CD4-positive, alpha-beta T cell treated with Interleukin-4 for 1 hour (primary cell): ENCODE measurements at places on chromosomes 6 and 20.

- no peak for DNase-seq
Observed at GRCh38 chr6:90459225-90459758, 127.6 kb downstream of the MAP3K7 start.

DNA sequence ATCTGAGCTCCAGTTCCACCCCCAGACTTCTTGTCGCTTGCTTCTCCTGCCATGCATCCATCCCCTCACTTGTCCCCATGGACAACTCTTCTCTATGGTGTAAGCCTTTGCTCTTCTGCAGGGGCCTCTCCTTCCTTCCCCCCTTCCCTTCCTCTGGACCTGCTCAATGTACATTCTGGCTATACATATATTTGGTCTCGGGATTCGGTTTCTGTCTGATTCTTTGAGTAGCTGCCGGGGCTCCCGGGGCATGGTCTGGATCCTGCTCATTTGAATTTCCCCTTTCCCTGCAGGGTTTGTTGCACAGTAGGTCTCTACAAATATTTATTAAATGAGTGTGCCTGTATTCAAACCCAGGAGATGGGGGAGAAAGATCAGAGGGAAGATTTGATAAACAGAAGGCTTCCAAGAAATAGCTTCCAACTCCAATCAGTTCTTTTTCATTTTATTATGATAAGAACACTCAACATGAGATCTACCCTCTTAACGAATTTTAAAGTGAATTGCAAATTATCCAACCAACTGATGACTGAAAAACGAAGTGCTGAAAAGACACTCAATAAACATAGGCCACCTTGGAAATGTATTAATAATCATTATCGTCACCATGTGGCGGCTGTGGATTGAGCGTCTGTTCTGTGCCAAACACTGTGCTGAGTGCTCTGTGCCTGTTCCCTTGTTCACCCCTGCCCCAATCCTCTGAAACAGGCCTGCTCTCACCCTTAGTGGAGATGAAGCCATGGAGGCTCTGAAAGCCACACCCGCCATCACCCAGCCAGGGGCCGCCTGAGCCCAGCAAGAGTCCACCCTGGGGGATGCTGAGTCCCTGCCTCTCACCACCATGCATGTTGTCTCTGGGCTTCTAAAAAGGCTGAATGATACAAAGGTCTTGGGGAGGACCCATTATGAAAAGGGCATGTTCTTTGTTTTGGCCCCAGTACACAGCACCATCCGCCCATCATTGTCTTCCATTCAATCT lies 34.3 kb upstream of the APCDD1L start:
- DNase-seq = no peak

DNA sequence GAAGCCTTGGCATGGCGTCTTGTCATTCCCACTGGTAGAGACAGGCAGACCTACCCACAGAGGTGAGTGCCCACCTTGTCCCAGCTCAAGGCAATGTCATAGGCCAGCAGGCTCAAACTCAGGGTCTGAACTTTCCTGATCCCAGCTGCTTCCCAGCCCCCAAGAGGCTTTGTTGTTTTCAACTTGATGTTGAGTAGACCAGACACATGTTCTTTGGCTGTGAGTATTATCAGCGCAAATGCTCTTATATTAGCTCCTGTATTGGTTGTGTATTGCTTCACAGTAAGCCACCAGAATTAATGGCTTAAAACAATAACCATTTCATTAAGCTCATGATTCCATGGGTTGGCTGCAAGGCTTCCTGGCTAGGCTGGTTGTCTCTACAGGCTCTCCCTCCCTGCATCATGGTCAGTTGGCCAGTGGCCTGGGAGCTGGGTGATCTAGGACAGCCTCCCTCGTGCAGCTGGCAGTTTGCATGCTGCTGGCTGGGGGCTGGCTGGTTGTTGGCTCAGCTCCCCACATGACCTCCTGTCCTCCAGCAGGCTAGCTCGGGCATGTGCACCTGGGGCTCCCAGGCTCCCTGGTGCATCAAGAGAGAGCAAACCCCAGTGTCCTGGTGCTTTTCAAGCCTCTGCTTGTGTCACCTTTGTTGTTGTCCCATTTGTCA lies 21.6 kb downstream of the TOX2 start:
- no peak for DNase-seq

- no peak for DNase-seq
Observed at GRCh38 chr20:32190616-32191415, 16.7 kb downstream of the PLAGL2 start.

- DNase-seq = peak; percentile 31
Observed at GRCh38 chr20:45629496-45630100, at the start of gene WFDC10A. TSS of gene WFDC10A (plus strand) at chr20:45629739. CDS start at chr20:45629814, 75 bp downstream.

GRCh38 chr20:58467572-58468527 lies 47.3 kb downstream of the APCDD1L start:
- DNase-seq = no peak

DNA sequence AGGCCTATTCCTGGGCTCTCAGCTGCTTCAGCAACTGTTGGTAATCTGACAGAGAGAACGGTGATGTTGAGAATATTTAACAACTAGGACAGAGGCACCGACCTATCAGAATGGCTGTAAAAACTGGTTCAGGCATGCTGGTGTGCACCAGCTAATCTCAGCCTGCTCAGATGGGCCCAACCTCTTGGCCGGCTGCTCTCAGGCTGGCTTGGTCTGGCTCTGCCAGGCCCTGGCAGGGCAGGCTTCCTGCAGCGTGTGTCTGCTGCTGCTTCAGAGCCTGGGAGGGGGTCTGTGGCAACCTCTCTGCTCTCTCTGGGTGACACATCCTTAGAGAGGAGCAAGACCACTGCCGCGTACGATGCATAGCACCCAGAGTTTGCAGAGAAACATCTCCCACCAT lies 4.8 kb downstream of the SLC2A12 start:
- DNase-seq = no peak

DNA sequence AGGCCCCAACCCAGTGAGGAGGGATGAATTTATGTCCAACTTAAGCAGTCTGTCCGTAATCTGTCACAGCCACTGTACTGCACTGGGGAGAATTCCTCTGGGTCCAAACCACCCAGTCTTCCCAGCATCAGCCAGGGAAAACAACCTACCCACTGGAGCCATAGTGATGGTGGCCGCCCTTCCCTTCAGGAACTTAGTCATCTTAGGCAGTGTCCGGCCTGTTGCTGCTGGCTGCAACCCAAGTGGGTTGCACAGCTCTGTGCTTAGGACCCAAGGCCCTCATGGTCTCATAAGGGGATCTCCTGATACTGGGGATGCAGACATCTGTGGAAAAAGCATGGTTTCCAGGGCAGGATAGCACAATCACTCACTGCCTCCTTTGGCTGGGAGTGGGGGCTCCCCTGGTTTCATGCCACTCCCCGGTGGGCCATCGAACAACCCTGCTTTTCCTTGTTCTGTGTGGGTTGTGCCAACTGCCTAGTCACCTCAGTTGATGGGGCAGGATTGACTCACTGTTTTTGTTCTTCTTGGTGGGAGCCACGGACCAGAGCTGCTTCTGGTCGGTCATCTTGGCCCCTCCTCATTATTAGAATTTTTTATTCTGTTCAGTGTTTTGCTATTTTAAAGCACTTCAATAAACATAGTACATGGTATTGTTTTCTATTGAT lies 591.9 kb downstream of the DOK5 start:
- DNase-seq = no peak

- no peak for DNase-seq
Observed at GRCh38 chr20:48844996-48845395, 17.2 kb upstream of the PREX1 start.

DNA sequence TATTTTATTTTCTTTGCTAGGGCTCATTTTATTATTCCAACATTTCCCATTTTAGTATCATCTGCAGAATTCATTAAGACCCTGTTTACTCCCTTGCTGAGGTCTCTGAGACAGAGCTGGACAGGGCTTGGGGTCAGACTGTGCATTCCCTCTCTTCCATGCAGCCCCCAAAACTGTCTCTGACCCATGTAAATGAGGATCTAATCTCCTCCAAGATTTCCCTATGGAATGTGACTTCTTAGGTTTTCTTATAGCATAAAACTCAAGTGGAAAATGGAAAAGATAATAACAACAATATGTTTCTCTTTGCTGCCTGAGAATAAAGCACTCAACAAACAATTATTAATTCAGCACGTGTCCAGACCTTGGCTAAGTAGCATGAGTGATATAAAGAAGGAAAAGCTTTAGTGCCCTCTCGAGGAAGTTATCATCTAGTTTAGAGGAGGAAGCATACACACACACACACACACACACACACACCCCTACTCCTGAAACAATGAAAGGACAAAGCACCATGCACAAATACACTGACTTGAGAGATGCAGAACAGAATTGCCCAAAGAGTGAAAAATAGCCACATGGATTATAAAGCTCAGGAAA lies 815.5 kb downstream of the BCKDHB start:
- no peak for DNase-seq

DNA sequence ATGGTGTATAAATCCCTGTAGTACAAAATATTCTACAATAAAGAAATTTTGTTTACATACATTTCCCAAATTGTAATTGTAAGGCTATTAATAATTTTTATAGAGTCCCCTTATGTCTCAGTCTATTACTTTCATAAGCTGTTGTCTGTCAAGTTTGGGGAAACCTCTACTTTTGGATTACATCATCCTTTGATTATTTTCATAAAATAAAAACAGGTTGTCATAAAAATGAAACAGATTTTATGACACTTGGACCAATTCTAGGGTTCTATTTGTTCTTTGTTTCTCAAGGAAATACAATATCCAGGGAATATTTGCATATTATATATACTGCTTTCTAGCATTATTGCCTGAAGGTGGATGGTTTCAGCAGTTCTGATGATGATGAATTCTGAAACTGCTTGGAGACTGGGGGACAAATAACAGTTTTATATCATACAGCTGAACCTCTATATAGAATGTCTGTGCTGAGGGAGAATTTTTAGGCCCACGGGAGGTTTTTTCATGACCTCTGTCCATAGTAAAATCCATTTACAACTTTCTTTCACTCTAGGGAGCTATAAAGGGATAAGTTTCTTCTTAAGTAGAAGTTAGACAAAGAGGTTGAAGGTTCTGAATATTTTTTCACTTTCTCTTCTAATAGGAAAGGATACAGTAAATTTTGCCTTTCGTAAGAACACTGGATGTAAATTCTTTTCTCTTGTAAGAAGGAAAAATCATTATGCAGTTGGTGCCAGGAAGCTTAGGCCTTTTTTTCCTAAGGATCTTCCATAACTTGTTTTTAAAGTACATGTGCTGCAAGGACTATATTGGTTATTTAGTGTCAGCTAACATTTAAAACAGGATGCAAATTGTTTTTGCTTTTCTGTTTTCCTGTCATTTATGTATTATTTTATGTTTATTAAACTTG lies 58.0 kb downstream of the CD2AP start:
- no peak for DNase-seq

- DNase-seq = no peak
Observed at GRCh38 chr6:89657445-89658158, 19.1 kb upstream of the LYRM2 start.

DNA sequence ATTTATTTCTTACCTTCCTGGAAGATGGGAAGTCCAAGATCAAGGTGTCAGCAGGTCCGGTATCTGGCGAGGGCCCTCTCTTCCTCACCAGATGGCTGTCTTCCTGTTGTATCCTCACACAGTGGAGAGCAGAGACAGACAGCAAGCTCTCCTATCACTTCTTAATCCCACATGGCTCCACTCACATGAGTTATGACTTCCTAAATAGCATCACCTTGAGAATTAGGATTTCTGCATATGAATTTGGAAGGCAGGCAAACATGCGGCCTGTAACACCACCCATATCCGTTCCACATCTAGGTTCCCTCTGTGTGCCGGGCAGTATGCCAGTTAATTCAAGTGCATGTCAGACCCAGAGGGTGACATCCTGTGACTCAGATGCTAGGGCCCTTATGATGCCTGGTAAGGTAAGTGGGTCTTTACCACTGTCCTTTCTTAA lies 2.1 kb downstream of the RAET1E start:
- DNase-seq = peak; percentile 30

DNA sequence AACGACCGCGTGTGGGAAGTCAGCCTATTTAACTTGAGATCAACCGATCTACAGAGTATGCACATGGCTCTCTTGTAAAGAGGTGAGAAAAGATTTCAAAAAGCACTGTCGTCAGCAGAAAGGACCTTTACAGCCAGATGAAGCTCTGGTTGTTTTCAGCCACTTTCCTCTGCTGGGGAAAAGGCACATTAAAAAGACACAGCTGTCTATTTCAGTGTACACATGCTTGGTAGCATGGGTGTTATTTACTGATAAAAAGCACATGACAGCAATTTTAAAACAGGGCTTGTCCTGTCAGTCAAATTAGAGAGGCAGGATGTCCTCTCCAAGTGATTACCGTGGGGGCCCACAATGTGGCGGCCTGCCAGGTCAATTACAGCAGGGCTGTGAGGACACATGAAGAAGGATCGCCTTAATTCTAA lies 188.9 kb downstream of the PRKN start:
- no peak for DNase-seq

GRCh38 chr6:130787726-130788500 lies 39.3 kb upstream of the SMLR1 start:
- DNase-seq = no peak

DNA sequence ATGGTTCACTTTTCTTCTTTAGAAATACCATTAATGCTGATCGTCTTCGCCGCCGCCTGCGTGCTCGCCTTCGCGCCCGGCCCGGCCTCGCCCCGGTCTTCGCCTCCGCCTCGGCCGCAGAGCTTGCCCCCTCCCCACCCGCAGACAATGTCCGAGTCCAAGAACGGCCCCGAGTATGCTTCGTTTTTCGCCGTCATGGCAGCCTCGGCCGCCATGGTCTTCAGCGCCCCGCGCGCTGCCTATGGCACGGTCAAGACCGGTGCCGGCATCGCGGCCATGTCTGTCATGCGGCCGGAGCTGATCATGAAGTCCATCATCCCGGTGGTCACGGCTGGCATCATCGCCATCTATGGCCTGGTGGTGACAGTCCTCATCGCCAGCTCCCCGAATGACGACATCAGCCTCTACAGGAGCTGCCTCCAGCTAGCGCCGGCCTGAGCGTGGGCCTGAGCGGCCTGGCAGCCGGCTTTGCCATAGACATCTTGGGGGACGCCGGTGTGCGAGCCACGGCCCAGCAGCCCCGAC lies 4.8 kb upstream of the PRPH2 start:
- no peak for DNase-seq
